ENCODE measurements at places on chromosomes 6 and 20.
A peak's percentile ranks its signal among the peaks of the same experiment; 100 is the strongest.

GRCh38 chr6:6479785-6480184 lies 108.7 kb upstream of the LY86 start:
- no peak for DNase-seq

DNA sequence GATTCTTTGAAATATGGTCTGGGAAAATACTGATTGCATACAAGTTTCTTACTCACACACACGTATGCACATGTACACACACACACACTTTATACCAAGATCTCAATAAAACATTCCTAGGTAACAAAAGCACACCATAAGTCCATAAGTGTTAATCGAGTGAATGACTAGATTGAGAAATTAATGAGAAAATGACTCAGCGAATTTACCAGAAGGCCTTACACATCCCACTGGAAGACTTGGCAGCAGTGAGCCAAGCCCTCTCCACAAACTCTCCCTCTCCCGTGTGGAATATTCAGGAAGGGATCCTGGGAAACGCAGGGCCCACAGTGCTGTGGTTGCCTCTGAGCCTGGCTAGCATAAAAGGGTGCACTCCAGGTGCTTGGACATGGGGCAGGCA lies 227.2 kb downstream of the LY86 start:
- no peak for DNase-seq

- no peak for DNase-seq
These were observed 68.9 kb downstream of the FAM217A start for GRCh38 chr6:4010048-4010447.

- no peak for DNase-seq
These were observed 10.7 kb upstream of the TLDC2 start for GRCh38 chr20:36865076-36865860.

DNA sequence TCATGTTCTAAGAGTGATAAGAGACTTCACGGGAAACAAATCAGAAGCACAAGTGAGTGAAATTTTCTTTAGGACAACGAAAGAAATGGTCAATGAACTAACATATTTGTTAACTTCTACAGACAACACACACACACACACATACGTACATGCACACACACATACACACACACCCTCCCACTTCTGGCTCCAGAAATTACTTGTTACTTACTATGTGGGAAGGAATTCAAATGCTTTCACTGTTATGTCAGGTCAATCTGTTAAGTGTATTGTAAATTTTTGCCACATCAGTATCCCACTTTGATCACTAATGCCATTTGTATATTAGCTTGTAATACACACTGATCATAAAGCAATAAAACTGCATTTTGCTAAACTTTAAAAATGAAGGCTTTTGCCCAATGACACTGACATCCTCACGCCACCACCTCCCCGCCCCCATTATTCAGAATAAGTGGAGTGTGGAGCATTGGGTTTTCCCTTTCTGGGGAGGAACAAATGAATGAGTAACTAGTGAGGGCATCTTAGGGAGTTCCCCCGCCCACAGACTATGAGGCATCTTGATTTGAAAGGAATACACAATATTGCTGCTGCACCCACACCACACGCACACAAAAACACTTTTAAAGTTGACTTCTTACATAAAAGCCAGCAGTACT lies 76.2 kb downstream of the ATXN1 start:
- DNase-seq: peak; percentile 90

- no peak for DNase-seq
These were observed 292.8 kb downstream of the FRK start for GRCh38 chr6:115767931-115768330.

- peak; percentile 51 for DNase-seq
These were observed 79.9 kb upstream of the CD83 start for GRCh38 chr6:14037402-14038277.

DNA sequence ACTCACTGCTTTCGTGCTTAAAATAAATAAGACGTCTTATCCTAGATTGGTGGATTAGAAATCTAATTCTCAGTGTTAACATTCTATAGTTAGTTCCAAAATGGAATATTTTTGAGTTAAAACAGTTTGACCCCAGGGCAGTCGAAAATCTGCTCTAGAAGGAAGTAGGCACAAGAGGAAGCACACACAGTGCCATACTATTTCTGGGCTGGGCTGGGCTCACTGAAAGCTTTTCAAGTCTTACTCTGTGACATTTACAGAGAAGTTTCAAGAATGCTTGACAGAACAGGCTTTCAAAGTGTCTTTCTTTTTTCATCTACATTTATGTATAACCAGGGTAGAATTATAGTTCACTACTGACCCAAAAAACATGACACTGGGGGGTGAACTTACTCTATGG lies 209.8 kb downstream of the SOD2 start:
- DNase-seq: no peak

DNA sequence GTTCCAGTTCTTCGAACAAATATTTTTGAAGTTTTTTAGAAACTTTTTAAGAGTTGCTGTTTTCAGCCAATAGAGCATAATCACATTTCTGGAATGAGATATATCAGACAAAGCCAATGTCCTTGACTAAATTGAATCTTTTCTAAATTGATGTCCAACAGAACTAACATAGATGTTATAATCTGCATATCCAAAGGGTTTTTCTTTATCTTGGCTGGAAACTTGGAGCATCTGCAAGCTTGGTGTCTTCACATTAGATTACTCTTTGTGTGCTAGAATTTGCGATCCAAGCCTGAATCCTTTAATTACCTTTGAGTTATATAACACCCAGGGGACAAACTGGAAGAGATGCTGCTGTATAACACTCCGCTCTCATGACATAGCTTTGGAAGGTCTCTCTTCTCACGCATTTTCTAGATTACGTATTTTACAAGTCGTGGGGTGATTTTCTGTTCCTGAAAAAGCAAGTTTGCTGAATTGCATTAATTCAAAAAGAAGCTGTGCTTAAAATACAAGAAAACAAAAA lies 64.4 kb upstream of the FUCA2 start:
- DNase-seq: no peak

GRCh38 chr6:80767808-80768207 lies 661.3 kb downstream of the BCKDHB start:
- no peak for DNase-seq

DNA sequence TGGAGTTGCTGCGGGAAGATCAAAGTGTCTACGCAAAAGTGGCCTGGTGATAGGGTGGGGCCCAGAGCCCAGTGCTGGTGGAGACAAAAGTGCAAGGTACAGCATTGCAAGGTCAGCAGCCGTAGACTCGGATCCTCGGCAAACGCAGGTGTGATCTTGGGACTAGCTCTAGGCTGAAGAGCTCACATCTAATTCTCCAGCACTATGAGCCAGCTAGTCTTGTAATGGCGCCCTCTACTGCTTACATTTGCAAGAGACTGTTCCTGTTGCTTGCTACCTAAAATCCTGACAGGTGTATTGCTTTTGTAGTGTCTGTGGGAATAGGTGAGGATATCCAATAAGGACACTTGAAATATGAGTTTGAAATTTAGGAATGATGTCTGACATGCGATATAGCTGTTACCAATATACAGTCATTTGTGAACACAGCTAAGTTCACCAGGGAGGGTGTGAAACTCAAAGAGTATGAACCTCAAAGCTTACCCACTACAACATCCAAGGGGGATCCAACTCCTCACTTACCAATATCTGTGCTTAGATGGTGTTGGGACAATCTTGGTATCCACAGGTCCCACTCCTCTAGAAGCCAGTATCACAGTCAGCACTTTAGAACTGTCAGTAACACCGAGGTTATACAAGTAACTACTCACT lies 58.4 kb downstream of the PDE7B start:
- peak; percentile 73 for DNase-seq

DNA sequence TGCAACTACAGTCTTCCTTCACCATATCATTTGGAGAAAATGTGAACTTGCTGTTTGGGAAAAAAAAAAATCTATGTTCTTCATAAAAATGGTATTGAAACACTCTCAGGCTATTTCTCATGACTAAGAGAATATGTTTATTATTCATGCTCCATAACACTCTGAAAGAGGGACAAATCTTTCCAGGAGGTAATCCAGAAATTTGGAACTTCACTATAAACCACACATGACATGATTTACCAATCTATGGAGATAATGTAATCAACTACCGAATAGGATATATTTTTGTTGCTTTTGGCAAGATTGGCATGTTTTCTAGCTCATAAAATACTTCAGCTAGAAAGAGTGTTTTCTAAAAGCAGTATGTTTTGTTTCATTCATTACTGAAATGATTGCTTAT lies 56.3 kb downstream of the THEMIS start:
- no peak for DNase-seq

GRCh38 chr6:3026791-3027626 lies 27.3 kb downstream of the NQO2 start:
- DNase-seq: peak; percentile 56

- no peak for DNase-seq
These were observed 1675.8 kb downstream of the HACE1 start for GRCh38 chr6:103183831-103184411.

DNA sequence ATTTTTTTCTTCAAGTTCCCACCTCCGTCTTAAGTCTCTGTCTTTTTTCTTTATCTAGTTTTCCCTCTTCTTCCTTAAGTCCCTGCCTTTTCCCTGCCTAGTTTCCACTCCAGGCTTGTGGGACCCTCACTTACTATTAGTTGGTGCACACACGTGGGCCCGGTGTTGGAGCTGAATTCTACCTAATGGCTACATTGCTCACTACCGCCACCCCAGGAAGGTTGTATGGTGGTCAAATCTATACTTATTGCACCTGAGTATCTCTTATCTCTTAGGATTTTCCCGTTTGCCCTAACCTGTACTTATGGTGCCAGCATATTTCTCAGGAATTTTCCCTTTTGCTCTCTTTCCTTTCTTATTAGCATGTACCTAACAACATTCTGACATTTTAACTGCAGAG lies 692.8 kb downstream of the EPM2A start:
- no peak for DNase-seq

DNA sequence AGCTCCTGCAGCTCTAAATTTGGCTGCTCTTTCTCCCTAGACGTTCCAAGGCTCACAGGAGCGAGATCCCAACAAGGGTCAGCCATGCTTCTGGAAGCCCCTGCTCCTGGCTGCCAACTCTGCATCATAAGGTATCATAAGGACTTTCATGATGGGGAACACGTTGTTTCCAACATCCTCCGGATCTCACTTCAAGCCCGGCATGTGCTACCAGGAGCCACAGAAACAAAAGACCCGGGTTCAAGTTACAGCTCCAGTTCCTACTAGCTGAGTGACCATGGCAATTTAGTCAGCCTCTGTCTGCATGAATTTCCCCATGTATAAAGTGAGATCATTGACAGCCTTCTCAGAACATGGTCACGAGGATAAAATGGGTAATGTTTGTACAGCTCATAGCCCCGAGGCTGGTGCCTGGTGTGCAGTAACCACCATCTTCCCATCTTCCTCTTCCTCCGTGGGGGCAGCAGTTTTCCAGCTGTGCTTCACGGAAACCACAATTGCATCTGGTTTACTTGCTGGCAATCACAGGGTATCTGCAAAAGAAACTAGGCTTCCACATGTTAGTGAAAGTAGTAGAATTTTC lies 209.0 kb upstream of the ECI2 start:
- no peak for DNase-seq

DNA sequence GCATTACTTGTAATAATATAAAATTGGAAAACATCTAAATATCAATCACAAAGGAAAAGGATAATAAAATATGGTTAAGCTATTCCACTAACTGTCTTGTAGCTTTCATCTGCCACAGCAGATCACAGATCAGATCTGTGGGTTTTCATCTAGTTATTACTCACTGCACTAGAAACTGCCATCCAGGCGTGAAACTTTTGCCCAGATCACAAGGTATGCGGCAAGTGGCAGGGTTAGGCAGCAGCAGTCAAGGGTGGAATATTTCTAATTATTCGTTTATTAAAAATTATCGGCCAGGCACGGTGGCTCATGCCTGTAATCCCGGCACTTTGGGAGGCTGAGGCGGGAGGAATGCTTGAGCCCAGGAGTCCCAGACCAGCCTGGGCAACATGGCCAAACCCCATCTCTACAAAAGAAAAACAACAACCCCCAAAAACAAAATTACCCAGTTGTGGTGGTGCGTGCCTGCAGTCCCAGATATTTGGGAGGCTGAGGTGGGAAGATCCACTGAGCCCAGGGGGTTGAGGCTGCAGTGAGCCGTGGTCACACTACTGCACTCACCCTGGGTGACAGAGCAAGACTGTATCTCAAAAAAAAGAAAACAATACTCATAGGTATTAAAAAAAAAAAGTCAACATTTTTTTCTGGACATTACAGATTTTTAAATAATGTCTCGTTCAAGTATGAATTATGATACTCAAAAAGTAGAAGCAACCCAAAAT lies 32.1 kb downstream of the BEND3 start:
- DNase-seq: peak; percentile 76

DNA sequence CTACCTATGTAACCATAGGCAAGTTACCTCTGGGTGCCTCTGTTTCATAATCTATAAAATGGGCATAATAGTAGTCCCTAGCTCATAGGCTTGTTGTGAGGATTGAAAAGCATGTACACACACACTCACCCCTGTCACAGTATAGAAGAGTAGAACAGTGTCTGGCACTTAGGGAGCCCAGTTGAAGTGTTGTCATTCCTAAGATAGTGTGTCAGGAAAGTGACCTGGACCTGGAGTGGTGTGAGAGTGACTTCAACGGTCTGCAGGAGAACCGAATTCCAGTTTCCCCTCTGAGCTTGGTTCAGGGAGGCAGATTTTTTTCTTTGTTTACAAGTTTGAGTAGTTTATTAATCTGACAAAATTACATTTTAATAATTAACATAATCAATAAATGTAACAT lies 229.9 kb upstream of the MAP3K7 start:
- no peak for DNase-seq

DNA sequence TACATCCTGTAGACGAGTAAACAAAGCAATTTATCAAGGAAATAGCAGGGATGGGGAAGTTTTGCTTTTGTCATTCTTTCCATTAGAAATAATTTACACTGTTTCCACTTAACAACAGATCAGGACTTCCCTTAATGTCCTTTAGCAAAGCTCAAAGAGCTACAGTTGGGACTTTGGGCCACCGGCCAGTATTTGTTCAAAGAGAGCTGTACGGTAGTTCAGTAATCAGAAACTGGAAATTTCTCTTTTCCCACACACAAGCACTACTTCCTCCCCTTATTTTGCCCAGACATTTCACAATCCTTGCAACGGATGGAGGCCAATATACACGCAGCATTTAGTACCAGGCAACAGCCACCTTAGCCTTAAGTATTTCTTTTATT lies 12.1 kb upstream of the HINT3 start:
- no peak for DNase-seq

- no peak for DNase-seq
These were observed 107.3 kb downstream of the DTD1 start for GRCh38 chr20:18695175-18695574.
